CD4-positive, alpha-beta T cell treated with Interleukin-6 at 100 ng/mL for 8 hours (primary cell): ENCODE measurements at places on chromosomes 4 and X.

DNA sequence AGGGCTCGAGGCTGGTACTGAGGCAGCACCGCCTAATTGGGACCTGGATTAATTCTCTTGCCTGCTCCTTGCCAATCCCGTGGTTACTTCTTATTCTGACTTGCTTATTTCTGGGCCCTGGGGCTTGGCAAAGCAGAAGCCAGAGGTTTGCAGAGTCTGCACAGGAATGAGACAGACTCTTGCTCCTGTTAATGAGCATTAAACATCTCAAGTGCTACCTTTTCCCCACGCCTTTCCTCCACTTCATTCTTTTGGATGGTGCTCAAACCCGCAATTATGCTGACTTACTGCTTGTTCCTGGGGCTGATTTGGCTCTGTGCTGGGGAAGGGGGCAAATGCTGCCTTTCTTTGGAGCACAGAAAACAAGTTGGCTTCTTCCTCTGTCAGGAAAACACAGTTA is 16.5 kb upstream of the STOX2 start:
- no peak for DNase-seq

DNA sequence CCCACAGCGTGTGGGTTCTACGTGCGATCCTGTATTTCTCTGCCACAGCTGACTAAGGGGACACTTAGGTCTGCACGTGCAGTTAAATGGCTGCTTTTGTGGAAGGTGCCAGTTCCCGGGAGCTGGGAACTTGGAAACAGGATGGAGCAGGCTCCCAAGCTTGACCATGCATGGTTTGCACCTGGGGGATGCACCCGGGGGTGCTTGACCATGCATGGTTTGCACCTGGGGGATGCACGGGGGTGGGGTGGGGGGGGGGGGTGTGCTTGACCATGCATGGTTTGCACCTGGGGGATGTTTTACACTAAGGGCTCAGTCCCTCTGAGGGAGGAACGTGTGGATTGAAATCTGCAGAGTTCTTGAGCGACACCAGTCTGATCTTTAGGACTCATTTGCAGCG is 5.7 kb downstream of the WFS1 start:
- DNase-seq, result no peak

DNA sequence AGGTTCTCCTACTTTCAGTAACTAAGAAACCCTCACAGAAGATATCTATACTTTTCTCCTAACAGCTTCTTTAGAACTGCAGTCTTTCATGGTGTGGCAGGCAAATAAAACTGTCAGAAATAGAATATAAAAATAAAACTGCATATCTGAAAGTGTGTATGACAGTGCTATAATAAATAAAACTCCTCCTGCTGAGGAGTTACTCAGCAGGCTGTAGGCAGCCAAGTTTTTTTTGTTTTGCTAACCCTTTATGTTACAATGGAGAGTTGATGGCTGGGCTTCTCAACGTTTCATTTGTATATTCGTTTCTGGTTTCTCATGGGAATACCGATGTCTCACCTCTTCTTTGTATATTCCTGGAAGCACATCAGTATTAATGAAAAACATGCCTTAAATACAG is 18.2 kb upstream of the UGT2B10 start:
- no peak for DNase-seq

- DNase-seq, result no peak
These were observed 91.6 kb downstream of the TSPAN7 start for GRCh38 chrX:38652934-38653442.

GRCh38 chr4:8349664-8350236 is 80.2 kb downstream of the HTRA3 start:
- no peak for DNase-seq

- no peak for DNase-seq
These were observed 99.4 kb upstream of the ATXN3L start for GRCh38 chrX:13419276-13419675.

- DNase-seq, result no peak
These were observed 38.3 kb downstream of the SPCS3 start for GRCh38 chr4:176358083-176358469.

DNA sequence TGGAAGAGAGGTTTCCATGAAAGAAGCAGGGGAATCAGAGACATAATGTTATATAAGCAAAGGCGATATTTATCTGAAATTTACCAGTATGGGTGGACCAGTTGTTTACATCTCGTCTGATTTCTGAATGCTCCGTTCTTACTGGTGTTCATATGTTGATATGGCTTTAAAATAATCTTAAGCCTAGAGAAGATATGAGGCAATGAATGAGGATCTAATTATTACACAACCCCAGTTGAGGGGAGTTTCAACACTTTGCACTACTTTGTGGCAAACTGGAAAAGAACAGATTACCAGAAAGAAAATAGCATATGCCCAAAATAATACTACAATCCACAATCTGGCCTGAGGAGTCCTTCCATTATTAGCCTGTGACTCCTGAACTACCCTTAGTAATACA is 263.3 kb upstream of the MAGEB2 start:
- no peak for DNase-seq

GRCh38 chr4:176313596-176314336 is 6.0 kb upstream of the SPCS3 start:
- no peak for DNase-seq

DNA sequence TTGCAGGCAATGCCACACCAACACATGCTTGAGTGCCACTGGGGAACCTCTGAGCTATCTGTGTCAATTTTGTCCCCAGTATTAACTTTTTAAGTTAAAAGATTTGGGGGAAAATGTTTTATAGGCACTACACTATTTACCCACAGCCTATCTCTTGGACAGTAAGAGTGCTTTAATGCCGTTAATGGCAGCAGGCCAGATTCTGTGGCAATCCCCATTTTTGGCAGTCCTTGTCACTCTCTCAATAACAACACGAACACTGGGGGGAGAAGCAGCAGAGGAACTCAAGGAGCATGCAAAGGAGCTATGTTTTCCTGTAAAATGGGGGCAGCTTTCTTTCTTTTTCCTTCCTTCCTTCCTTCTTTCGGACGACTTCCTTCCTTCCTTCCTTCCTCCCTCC is 168.6 kb downstream of the NSUN7 start:
- DNase-seq, result no peak

- no peak for DNase-seq
These were observed 28.5 kb downstream of the EGFL6 start for GRCh38 chrX:13597874-13598273.

DNA sequence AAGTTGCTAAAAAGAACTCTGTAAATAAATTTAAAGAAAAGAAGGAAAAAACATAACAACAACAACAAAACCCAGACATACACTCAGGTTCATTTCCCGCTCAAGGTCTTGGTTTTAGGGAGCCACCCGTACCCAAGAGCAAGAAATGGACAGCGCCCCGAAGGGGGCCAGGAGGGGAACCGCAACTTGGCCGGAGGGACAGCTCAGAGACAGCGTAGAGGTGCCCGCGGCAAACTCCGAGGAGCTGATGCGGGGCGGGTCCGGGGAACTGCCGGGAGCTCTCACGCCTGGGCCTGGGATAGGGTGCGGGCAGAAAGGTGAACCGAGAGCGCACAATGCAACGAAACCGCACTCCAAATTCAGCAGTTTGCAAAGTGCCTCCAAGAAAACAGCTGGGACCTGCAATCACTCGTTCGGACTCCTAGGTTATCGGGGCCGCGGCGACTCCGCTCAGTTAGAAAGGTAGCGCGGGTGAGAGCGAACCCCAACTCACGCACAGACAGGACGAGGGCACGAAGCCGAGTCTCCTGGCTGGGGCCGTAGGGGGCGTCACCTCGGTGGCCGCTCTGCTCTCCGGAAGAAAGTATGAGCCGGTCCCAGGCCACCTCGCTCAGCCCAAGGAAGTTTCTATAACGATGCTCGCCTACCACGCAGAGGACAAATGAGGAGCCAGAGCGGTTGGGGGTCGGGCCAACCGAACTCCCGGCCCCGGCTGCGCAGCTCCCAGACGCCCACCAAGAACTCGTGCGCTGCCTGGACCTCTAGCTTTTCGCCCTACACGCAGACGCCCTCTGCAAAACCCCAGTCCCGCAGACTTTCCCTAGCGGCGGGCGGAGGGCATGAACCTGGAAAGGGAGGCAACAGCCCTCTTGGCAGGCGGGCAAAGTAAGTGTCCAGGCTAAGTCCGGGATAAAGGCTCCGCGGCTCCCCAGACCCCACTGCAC is 1.4 kb downstream of the NDNF start:
- DNase-seq, result no peak

- no peak for DNase-seq
These were observed 17.7 kb upstream of the PPEF2 start for GRCh38 chr4:75919920-75920319.

DNA sequence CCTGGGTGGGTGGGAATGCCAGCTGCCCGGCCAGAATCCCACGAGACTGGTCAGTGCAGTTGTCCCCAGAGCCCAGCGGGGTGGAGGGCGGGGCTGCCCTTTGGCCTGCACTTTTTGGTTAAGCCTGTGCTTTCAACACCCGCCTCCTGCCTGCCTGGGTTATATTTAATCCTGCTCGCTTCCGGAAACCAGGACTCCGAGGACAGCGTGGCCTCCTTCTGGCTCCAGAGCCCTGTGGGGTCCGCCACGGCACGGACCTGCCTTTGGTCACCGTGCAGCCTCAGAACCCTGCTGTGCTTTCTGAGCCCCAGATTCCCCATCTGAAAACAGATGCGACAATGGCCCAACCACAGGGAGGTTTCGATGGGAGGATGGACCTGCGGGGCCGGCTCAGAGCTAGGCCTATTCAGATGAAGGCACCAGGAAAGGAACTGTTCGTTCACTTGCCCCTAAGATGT is 29.4 kb upstream of the KIAA0232 start:
- DNase-seq, result no peak

GRCh38 chr4:67292636-67293035 is 252.7 kb downstream of the CENPC start:
- DNase-seq, result no peak

- no peak for DNase-seq
These were observed 255.1 kb downstream of the SPRY1 start for GRCh38 chr4:123651536-123652180.

GRCh38 chrX:88944661-88945060 is 197.6 kb downstream of the CPXCR1 start:
- DNase-seq, result no peak

DNA sequence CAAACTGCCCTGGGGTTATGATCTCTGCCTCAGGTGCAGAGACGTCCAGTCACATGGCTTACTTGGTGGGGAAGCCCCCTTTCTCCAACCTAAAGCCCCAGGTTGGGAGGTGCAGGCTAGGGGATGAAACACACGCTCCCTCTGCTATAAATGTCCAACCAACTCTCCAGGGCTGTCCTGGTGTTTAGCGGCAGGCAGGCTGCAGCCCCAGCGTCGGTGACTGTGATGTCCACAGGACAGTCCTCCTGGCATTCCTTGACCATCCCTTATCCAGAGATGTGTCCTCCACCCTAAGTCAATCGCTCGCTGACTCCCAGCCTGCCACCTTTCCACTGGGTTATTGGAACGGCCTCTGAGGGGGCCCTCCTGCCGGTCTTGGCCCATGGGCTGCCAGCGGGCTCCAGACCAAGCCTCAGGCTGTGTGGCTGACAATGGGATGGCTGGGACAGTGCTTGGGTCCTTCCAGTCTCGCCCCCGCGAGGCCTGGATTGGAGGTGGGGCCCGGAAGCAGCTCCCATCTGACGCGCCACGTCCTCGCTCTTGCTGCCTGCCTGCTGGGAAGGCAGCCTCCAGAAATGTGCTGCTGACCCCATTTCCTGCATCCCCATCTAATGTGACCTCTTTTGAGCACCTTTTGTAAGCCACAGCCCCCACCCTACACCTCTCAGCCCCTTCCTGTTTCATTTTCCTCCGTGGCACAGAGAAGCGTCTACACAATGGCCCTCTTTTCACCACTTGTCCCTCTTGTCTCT is 60.8 kb upstream of the ADRA2C start:
- no peak for DNase-seq

- no peak for DNase-seq
These were observed 59.7 kb downstream of the PCDH10 start for GRCh38 chr4:133208694-133209285.

GRCh38 chrX:130267956-130268448 is 697 bp downstream of the ZNF280C start:
- no peak for DNase-seq

GRCh38 chrX:68461093-68461492 is 27.8 kb upstream of the OPHN1 start:
- DNase-seq, result no peak

DNA sequence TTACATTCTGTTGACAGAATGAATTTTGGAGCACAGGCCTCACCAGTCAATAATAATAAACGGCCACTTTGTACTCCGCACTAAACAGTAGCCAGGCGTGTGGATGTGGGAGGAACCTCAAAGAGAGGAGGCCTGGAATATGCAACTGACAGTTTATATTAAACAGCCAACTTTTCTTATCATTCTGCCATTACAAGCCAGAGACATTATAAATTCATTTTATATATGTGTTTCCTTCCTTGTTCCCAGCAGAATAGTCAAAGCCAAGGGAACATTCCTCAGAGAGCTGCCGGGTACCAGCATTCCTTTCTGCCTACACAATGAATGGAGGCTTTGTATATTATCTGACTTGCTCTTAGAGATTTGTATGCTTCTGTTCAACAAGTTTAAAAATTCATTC is 436.5 kb upstream of the FTHL17 start:
- no peak for DNase-seq

- no peak for DNase-seq
These were observed 1107.6 kb downstream of the C4orf33 start for GRCh38 chr4:130203571-130203970.

DNA sequence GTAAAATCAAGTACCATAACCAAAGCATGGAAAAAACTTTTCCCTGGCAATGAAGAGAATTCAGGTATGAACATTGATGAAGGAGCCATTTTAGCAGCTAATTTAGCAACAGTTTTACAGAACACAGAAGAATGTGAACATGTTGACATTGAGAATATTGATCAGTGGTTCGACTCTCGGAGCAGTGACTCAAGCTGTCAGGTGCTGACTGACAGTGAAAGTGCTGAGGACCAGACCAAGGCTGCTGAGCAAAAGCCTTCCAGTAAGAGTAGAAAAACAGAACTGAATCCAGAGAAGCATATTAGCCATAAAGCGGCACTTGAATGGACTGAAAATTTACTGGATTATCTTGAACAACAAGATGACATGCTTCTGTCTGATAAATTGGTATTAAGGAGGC is 2.8 kb downstream of the TIGD2 start:
- no peak for DNase-seq

GRCh38 chrX:147900349-147900748 is 11.4 kb upstream of the FMR1 start:
- DNase-seq, result no peak

- DNase-seq, result no peak
These were observed 86.7 kb downstream of the CNGA2 start for GRCh38 chrX:151821226-151821625.

- no peak for DNase-seq
These were observed 740.3 kb upstream of the FRG1 start for GRCh38 chr4:189200353-189200752.

DNA sequence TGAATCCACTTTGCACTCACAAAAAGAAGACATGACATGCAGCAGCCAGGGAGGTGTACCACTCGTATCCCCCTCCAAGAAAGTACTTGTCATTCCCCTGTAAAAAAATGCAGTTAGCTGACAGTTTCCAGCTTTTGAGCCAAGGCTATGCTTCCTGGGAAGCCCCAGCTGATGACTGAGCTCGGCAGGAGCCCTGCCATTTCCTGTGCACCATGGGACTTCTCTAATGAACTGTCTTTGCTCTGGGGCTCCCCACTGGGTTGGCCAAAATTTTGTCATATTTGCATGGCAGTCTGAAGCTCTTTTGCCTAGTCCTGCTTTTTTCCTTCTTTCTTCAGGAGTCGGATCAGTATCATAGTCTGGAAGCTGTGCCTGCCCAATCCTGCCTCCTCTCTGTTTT is 104.5 kb upstream of the MAOA start:
- DNase-seq, result no peak
